CD4-positive, alpha-beta T cell treated with Interleukin-15 for 4 hours (primary cell): ENCODE measurements at places on chromosomes 11 and 22.
A peak's percentile ranks its signal among the peaks of the same experiment; 100 is the strongest.

- DNase-seq = no peak
Measured at GRCh38 chr11:73318501-73319011, 10.5 kb downstream of the ARHGEF17 start.

DNA sequence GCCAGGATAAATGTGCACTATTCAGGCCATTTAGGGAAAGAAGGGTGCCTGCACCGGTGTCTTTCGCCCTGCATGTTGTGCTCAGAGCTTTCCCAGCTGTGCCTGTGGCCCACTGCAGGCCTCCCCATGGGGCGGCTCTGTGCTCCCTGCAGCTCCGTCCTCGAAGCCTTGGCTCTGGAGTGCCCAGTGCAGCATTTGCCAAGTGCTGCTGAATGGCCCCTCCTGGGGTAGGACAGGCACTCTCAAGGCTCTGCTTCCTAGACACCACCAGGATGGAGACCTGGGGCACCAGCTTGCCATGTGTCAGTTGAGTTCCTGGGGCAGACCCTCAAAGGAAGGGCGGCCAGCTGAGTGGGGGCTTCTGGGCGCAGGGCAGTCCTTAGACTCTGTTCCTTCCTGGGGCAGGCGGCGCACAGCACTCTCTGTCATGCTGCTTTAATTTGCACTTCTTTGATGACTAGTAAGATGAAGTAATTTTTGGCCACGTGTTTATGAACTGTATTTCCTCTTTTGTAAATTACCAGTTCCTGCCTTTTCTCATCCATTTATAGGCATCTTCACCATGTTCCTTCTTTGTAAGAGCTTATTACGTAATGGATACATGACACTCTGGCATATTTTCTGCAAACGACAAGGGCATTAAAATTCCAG is 32.1 kb upstream of the GNB1L start:
- peak; percentile 46 for DNase-seq

DNA sequence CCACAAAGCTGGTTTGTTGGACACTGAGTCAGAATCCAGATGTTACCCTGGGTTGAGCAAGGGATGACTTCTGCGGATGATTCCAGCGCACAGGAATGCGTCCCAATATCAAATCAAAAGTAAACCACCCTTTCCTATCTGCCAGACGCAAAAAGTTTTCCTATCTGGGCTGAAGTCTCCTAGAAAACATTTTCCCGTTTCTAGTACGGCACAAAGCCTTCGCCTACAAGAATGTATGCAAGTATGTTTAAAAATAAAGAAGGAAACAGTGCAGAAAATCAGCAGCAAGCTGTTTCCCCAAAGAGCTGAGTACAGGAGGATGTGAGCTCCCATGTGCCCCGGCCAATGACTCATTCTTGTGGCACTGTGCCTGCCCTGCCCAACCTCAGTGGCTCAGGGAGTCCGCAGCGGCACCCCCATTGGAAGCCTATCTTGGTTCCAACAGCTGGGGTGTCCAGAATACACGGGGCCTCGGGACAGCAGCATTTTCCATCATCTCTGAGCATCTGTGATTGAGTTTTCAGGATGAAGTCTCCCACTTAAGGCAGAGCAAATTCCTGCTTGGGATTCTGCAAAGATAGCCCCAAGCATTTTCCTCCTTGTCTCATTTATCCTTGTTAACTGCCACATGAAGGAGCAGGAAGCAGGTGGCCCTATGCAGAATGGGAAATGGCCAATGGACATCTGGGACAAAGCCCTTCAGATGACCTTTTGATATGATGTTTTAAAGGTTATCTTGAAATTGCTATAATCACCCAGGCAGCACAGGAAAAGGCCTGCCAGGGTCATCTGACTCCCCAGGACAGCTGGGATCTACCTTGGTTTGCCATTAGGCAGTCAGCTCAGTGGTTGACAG is 17.5 kb downstream of the KCNJ5 start:
- no peak for DNase-seq

- no peak for DNase-seq
Measured at GRCh38 chr11:120132645-120133185, 5.2 kb downstream of the TRIM29 start.

- DNase-seq = no peak
Measured at GRCh38 chr11:802018-802617, 2.9 kb downstream of the PIDD1 start.

DNA sequence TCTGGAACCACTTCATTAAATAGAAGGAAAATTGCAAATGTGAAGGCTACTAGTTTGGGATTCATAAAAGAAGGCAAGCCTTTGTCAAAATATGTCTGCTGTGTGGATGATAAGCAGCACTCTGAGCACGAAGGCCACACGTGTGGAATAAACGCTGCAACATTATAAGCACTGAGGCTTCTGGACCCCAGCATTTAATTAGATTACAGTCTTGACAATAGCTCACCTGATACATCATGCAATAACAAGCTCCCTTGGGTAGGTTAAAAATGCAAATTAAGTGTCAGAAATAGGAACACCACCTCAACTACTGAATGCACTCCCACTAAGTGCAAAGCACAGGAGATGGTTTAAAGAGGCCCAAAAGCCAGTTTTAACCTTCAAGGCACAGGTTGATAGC is 179.3 kb downstream of the LARGE1 start:
- DNase-seq = no peak

GRCh38 chr11:118396097-118396501 is 5.3 kb upstream of the ATP5MG start:
- DNase-seq = peak; percentile 10

GRCh38 chr11:132125988-132126871 is 755.8 kb downstream of the NTM start:
- DNase-seq = no peak

DNA sequence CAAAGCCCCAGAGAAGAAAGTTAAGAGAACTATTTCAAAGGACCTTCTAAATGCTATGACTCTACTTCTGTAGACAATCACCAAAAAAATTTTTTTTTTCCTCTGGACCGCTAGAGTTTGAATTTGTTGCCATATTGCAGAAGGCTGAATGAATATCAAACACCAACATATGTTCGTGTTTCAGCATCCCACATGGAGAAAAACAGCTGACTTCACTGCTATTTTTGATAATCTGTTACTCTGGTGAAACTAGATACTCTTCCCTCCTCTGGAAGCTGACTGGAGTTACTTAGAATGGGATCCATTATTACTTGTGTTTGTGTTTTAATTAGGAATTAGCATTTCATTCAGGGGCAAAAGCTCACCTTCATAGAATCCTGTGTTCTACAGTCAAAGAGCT is 447.0 kb downstream of the AASDHPPT start:
- DNase-seq = no peak

- DNase-seq = no peak
Measured at GRCh38 chr11:100403816-100404215, 283.3 kb upstream of the ARHGAP42 start.

GRCh38 chr11:57812634-57813033 is 51.0 kb downstream of the CTNND1 start:
- no peak for DNase-seq

DNA sequence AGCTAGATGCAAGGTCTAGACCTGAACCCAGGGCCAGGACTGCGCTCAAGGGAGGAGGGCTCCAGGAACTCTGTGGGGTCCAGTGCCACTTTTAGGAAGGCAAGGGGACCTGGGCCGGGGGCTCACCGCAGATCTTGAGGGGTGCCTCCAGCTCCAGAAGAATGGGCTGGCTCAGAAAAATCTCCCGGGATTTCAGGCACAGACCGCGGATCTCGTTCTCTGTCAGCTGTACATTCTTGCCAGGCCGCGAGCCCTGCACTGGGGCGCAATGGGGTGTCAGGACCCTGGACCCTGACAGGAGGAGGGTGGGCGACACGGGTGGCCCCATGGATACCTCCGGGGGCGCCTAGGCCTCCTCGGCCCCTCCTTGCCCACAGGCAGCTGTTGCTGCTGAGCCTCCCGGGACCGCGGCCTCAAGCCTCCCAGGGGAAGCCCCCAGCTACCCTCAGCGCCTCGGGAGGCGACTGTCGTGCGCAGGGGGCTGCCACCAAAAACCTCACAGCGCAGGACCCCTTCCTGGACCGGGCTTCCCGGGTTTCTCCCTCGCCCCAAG is 640 bp downstream of the PPP1CA start:
- no peak for DNase-seq

DNA sequence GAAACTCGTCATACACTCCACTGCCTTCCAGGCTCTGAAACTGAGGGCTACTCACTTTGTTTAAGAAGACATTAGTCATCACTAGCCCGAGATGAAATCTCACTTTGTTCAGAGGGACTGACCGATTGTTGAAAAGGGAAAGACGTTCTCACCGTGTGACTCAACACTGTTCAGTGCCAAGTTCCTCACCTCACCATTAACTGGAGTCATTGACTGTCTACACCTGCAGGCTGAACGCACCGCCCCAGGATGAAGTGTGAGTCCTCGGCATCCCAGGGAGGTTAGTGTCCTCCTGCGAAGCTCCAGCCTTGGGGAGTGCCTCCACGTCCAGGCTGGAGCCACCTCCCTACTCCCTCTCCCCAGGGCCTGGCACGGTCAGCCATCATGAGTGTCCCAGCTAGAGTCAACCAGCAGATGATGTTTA is 30.4 kb downstream of the FADD start:
- DNase-seq = no peak

GRCh38 chr22:40240160-40240559 is 62.4 kb downstream of the TNRC6B start:
- no peak for DNase-seq

DNA sequence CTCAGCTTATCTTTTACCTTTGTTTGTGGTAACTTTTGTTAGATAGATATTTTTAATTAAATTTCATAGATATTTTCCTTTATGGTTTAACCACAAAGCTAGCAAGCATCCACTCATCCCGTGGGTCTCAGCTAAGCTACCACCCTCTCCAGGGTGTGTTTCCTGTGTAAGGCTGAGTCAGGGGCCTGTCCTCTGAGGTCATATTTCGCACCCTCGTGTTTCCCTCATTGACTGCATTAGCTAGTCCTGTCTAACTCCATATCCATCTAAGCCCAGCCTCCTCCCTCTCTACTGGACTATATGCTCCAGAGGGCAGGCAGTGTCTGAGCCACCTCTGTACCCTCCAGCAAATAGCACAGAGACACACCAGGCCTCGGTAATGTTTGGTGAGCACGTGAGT is 16.7 kb downstream of the XRRA1 start:
- DNase-seq = no peak

DNA sequence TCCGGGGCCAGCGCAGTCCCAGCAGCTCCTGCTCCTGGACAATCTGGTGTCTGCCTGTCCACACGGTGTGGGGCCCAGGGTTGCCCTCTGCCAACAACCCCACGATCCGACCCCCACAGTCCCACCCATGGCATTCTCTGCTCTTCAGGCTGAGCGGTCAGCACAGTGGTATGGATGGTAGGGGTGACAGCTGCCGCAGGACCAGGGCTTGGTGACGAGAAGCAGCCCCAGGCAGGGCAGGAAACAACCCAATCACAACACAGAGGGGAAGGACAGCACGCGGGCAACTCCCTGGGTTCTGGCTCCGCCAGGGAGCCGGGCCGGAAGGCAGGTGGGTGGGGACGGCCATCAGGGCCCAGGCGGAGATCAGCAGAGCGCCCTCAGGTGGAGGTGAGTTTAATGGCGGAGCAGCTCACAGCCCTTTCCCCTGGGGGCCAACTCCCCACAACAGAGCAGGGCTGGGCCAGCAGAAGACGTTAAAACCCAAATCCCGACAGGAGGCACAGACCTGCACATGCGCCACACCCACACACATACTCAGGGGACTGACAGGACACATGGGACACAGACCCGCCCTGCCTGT is 5.3 kb upstream of the CHADL start:
- DNase-seq = no peak

GRCh38 chr11:44949160-44950030 is 1.3 kb downstream of the TP53I11 start:
- DNase-seq = peak; percentile 19

DNA sequence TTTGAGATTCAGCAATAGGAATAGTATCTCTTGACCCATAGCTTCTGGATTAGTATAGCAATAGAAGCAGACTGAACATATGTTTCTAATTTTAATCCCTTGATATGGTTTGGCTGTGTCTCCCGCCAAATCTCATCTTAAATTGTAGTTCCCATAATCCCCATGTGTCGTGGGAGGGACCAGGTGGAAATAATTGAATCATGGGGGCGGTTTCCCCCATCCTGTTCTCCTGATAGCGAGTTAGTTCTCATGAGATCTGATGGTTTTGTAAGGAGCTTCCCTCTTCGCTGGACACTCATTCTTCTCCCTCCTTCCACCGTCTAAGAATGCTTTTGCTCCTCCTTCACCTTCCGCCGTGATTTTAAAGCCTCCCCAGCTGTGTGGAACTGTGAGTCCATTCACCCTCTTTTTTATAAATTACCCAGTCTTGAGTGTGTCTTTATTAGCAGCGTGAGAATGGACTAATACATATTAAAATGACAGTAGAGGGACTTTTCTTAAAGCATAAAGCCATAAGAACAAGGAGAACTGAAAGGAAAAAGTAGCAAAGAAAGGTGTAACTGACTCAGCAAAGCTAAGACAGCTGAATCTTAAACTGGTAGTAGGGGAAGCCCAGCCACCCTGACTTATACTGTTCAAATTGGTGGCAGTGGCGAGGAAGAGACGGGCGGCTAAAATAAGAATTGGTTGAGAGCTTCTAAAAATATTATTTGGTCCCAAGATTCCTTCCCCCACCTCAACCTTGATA is 20.3 kb upstream of the SLN start:
- DNase-seq = no peak

DNA sequence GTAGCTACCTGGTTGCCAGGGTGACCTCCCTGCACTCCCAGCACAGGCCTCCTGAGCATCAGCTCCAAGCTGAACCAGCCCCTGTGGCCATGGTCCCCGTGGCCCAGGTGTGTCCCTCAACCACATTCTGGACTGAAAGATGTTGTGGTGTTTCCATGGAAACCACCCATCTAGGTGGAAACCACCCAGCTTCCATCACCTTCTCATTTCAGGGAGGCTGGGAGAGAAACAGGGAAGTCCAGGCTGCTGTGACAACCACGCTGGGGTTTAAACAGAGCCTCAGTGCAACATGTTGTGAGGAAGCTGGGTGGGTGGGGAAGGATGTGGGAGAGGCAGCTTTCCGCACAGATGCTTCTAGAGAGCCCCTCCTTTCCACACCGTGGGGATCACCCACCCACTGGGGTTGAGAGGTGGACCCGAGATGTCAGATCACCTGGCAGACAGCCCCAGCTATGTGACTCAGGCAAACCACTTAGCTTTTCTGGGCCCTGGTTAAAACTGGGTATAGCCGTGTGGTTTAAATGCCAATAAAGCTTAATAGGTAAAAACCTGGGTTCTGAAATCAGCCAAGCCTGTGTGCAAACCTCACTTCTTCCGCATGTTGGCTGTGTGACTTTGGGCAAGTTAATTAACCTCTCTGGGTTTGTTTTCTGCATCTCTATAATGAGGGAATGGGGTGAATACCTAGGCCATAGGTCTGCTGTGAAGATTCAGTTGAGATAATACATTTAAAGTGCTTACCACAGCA is 46.4 kb downstream of the CD82 start:
- peak; percentile 86 for DNase-seq

GRCh38 chr11:83119216-83119615 is 37.7 kb upstream of the PCF11 start:
- DNase-seq = no peak

DNA sequence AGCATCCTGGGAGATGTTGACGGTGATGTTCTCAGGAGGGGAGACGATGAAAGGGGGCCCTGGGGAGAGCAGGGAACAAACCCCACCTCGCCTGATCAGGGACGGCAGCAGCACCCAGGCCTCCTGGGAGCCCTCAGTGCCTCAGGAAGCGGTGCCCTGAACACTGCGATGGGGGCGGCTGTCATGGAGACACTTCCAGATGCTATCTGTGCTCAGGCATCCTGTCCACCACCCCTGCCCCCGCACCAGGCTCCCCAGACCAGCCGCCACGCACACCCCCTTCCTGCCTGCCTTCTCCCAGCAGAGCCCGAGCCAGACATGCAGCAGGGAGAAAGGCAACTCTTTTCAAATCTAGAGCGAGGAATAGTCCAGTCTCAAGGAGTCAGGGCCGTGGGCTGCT is 20.6 kb downstream of the IGSF9B start:
- no peak for DNase-seq
